ENCODE measurements at places on chromosomes 6 and 20. TPM values are rescaled to one million over a fixed set of nuclear protein-coding genes. Genes with fewer than 3 reads are reported as not detected.

DNA sequence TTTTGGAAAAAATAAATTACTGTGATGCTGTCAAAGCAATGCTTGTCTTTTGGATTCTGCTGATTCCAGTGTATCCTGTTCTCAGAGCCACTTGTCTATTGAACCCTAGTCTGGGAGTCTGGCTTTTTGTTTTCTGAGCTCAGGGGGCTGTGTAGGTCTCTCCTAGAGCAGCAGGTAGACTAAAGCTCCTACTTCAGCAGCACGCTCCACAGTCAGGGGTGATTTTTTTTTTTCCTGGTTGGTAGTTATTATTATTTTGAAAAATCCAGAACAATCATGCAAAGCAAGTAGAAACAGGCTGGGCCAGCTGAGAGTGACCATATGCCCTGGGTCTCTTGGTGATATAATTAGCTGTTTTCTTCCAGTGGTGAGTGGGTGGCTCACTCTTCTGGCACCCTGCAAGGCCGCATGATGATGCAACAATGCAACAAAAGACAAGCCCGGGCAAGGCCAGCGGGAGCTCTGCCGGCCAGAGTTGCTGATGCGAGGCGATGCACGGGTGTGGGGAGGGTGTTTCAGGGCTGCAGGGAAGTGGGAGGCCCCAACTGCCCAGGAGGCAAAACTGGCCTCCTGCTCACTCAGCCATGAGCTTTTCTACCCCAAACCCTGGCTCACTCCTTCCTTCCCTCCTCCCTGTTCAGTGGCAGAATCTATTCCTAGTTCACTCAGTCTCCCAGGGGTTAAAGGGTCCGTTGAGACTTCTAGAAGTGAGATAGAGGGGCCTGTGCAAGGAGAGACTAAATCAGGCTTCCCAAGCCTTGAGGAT lies 11.5 kb upstream of the CDKN1A start:
- no peaks in the 10 kb centered on the region for H3K36me3 ChIP-seq
- no peak overlapping the region for H3K27ac ChIP-seq
- no peak overlapping the region for H3K4me3 ChIP-seq
- H3K27me3 ChIP-seq, result no peaks in the 10 kb centered on the region

DNA sequence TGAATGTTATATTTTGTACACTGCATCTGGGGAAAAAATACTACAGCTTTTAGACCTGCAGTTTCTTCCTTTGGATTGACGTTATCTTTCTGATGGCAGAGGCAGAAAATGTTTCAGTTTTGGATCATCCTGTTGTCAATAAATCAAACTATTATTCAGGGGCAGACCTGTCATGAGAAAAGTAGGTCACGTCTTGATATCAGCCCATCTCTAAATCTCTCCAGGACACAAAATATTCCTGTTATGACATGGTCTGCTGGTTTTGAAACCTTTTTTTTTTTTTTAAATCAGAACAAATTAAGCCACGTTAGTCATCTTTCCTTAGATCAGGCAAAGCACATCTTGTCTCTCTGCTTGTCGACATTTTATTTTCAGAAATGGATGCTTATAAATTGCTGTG lies 24.0 kb downstream of the IL20RA start:
- H3K4me3 ChIP-seq, result no peak overlapping the region
- H3K27me3 ChIP-seq, result peaks cover 6% of the 10 kb centered on the region
- peaks cover 5% of the 10 kb centered on the region for H3K4me1 ChIP-seq
- no peak overlapping the region for H3K27ac ChIP-seq

GRCh38 chr6:99350573-99350972 lies 1.1 kb upstream of the FAXC start:
- peaks cover 12% of the 10 kb centered on the region for H3K27me3 ChIP-seq
- DNase-seq, result no peak
- no peak overlapping the region for H3K4me3 ChIP-seq
- no peaks in the 10 kb centered on the region for H3K4me1 ChIP-seq
- no peak overlapping the region for H3K27ac ChIP-seq

GRCh38 chr20:62496568-62497218 lies 20.9 kb upstream of the GATA5 start:
- H3K27me3 ChIP-seq, result no peaks in the 10 kb centered on the region

GRCh38 chr20:24970030-24970553 lies 21.0 kb downstream of the CST7 start:
- H3K36me3 ChIP-seq, result peaks cover 73% of the 10 kb centered on the region
- H3K27me3 ChIP-seq, result no peaks in the 10 kb centered on the region
- H3K27ac ChIP-seq, result no peak overlapping the region

DNA sequence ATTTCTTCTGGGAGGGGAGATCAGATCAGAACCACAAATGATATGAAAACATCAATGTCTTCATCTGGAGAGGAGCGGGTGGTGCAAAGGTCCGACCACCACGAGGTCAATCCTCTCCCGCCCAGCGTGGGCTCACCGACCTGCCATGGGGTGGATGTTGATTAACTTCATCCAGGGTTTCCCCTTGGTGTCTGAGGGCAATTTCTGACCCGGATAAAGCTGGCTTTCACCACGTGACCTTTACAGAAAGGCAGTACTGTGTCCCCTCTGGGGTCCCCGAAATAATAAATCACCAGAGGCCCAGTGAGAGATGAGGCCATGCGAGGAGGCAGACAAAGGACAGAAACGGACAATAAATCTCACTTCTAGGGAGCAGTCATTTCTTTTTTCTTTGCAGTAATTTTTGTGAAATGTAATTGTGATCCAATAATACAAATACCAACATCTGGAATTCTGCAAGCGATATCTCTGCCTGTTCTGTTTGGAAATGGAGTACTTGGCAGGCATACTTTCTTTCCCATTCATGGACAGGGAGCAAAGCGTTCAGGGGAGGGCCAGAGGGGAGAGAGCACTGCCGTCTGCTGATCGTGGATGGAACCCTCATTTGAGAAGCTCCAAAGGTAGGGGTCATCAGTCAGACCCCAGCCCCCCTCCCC lies 55.1 kb upstream of the APCDD1L start:
- H3K36me3 ChIP-seq, result no peaks in the 10 kb centered on the region

DNA sequence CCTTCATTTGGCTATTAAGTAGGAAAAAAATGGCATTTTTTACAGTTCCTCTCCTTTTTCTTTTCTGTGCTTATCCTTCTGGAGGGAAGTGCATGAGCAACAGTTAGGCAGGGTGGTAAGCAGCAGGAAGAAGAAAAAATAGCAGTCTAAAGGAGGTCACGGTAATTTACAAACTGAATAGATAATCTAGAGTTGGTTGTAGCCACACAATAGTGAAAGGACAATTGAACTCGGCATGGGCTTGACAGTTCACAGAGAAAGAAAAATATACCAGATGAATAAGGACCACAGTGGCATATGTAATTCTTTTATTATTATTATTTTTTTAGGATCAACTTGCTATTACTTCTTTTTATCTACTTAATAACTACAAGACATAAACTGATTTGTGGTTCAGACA lies 358.6 kb downstream of the BTBD9 start:
- DNase-seq, result no peak
- H3K36me3 ChIP-seq, result no peaks in the 10 kb centered on the region
- H3K4me1 ChIP-seq, result no peaks in the 10 kb centered on the region
- H3K27me3 ChIP-seq, result no peaks in the 10 kb centered on the region

- H3K27ac ChIP-seq, result peak overlapping the region; percentile 11
- H3K27me3 ChIP-seq, result no peaks in the 10 kb centered on the region
- peaks cover 64% of the 10 kb centered on the region for H3K36me3 ChIP-seq
- no peak overlapping the region for H3K4me3 ChIP-seq
Measured at GRCh38 chr20:51434026-51434425, 108.5 kb downstream of the NFATC2 start.

DNA sequence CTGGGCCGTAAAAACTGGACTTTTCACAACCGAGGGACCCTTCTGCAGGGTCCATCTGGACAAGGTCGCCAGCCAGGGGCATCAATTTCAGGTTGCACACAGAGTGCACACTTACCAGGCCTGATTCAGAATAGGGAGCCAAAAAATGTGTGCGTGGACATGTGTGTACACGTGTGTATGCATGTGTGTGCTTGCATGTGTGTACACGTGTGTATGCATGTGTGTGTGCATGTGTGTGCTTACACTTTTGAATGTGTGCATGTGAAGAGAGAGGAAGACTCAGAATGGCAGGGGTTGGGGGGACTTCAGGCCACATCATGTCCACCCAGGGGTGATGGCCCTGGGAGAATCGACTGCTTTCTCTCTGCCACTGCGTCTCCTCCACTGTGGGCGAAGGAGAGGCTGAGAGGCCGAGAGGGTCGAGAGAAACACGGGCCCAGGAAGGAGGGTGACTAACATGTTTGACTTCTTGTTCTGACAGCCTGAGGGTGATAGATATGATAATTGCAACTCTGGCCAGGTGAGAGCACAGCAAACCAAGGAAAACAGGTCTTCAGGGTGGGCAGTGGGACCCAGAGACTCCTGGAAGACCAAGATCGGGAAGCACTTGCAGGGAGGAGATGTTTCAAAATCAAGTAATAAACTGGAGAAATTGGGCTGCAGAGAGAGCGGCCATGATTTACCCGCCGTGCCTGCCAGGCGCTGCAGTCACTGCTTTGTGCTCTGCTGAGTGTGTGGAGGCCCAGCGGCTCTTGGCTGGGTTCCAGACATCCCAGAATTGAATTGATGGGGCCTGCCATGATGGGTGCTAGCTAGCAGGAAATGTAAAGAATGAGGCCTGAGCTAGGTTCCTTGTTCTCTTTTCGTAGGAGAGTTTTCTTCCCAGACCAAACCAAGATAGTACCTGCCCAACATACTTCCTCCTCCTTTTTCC lies 310.8 kb downstream of the QKI start:
- H3K4me1 ChIP-seq, result no peaks in the 10 kb centered on the region
- no peak for DNase-seq
- no peak overlapping the region for H3K4me3 ChIP-seq
- H3K27me3 ChIP-seq, result no peaks in the 10 kb centered on the region
- H3K36me3 ChIP-seq, result no peaks in the 10 kb centered on the region

CGA gene
- polyA plus RNA-seq, result not detected

MPC1 gene
- 57.2 TPM for polyA plus RNA-seq

Data from CD4-positive, alpha-beta memory T cell (primary cell).